ENCODE measurements at places on chromosomes 4 and X. TPM values are rescaled to one million over a fixed set of nuclear protein-coding genes. Genes with fewer than 3 reads are reported as not detected.

- no peak overlapping the region for H3K27ac ChIP-seq
- H3K4me3 ChIP-seq = no peak overlapping the region
- H3K4me1 ChIP-seq = no peaks in the 10 kb centered on the region
Observed at GRCh38 chr4:101678180-101678579, 112.3 kb upstream of the BANK1 start.

DNA sequence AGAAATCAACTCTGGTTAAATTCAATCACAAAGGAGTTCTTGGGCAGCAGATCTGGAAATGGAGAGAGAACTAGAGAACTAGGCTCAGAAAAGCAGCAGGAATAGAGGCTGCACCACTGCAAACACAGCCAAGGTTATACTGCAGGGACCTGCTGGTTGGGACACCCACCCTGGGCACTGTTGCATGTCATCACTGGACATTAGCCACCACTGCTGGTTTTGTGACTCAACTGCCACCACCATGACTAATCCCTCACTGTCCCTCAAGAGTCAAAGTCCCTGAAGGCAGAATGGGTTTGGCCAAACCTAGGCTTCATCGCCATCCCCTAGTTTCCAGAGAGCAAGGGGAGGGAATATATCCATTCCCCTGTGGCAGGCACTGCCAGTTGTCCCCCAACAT is 38.1 kb upstream of the IRAK1 start:
- H3K27ac ChIP-seq = no peak overlapping the region
- no peak overlapping the region for H3K4me3 ChIP-seq
- DNase-seq = no peak

DNA sequence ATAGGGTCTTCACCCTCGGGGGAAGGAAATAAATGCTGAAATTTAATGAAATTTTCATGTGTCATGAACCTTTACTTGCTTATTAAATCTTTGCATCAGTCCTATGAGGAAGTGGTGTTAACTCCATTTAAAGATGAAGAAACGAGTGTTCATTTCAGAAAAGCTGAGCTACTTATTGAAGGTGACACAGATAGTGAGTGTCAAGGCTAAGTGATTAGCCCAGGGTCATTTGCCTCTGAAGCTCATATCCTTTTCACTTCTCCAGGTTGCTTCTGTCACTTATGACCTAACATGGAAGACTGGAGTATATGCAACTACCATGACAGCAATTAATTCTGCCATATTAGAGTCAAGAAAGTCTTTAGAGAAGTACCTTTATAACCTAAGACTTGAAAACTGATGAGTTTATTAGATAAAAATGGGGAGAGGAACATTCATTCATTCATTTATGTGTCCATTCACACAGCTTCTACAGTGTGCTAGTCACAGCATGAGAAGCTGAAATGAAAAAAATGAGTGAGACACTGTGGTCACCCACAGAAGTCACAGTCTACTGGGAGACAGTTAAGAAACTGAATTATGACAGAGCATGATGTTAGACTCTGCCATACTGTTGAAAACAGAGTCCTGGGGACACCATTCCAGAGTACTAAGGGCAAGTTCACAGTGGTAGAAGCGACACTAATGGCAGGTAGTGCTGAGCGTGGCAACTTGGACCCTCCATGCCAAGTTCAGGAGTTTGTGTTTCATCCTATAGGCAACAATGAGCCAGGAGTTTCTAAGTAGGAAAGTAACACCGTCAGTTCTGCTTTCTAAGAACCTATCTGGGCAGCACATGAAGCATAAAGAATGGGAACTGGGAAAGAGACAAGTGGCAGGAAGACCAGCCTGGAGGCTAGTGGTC is 21.3 kb downstream of the ALPK1 start:
- no peaks in the 10 kb centered on the region for H3K27me3 ChIP-seq
- H3K36me3 ChIP-seq = no peaks in the 10 kb centered on the region
- no peak overlapping the region for H3K4me3 ChIP-seq
- no peak overlapping the region for H3K27ac ChIP-seq

- H3K27ac ChIP-seq = no peak overlapping the region
- no peaks in the 10 kb centered on the region for H3K4me1 ChIP-seq
- no peak for DNase-seq
- H3K4me3 ChIP-seq = no peak overlapping the region
- no peaks in the 10 kb centered on the region for H3K27me3 ChIP-seq
Observed at GRCh38 chrX:151695583-151696340, 504 bp downstream of the PRRG3 start.

GRCh38 chr4:140059159-140059558 is 94.8 kb downstream of the MAML3 start:
- no peaks in the 10 kb centered on the region for H3K4me1 ChIP-seq
- H3K27me3 ChIP-seq = no peaks in the 10 kb centered on the region
- no peak overlapping the region for H3K4me3 ChIP-seq
- H3K27ac ChIP-seq = no peak overlapping the region

- no peaks in the 10 kb centered on the region for H3K36me3 ChIP-seq
- H3K27me3 ChIP-seq = peaks cover 6% of the 10 kb centered on the region
- no peaks in the 10 kb centered on the region for H3K4me1 ChIP-seq
Observed at GRCh38 chr4:163344147-163345125, 744 bp downstream of the NPY5R start.

Gene CSN3
- total RNA-seq = not detected

Gene LNX1
- total RNA-seq = 4.3 TPM

Gene UGT2B7
- total RNA-seq = 0.31 TPM

Gene GABRE
- total RNA-seq = 7.9 TPM

Gene MED14
- total RNA-seq = 19.1 TPM

Measured in testis (tissue), 5 donors.